ENCODE measurements at places on chromosomes 6 and 20.

DNA sequence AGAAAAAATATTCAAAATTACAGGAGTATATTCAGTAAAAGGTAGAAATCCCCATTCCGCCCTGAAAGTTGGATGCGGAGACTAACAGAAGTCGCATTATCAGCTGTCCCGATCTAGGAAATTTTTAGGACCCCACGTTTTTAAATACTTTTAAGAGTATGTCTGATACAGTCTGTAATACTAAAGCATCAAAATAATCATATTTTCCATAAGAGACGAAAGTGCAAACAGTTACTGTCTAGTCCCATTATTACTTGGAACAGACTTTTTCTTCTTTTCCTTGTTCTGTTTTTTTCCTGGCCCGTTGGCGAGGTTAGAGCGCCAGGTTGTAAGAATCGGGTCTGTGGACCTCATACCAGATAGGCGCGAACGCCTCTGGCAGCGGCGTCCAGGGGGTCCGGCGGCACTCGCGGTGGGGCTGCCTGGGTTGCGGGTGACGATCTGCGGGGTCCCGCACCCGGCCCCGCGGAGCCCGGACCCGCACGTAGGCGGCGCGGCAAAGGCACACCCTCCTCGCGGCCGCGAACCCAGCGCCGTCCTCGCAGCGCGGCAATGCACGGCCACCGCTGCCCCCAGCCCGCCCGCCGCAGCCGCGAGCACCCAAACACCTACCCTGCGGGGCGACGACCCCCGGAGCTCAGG is 460 bp downstream of the PLAGL1 start:
- DNase-seq: no peak

DNA sequence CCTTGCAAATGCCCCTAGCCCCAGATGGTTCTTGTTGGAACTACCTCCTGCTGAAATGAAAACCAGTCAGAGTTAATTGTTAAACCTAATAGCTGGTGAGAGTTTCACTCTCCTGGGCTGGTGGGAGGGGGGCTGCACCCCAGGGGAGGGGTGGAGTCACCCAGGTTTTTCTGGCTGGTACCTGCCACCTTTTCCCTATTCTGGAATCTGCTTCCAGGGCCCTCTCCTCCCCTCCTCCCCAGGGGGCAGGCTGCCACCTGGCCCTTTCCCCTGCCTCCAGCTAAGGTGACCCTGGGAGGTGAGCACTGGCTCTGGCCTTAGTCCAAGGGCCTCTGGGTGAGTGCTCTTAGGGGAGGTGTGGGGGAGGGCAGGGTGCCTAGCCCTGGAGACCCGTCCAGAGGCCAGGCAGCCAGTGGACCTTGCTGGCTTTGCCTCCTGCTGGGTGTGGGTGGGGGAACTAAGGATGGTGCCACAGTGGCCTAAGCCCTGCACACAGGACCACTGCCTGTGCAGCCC is 48.8 kb upstream of the EPB41L1 start:
- DNase-seq: no peak

- DNase-seq: peak; percentile 11
Measured at GRCh38 chr6:14211562-14211942, 94.0 kb downstream of the CD83 start.

DNA sequence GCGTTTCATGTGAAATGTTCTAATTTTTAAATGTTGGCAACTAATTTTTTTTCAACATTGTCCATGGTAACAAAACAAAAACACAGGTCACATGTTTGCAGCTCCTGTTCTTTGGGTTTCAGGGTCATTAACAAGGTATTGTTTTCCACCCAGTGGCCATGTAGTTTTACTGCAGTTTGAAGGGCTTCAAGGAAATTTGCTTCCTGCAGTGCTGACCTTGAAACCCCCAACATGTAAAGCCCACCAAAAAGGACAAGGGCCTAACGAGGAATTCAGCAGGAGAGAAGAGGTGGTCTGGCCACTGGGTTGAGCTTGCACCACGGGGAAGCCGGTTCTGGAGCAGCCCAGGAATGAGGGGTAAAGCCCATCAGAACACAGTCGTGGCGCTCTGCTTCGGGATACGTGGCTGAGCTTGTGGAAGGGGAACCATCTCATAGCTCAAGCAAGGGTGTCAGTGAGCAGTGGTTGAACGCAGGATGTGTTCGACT is 13.9 kb upstream of the KLHL31 start:
- DNase-seq: no peak

GRCh38 chr6:153302133-153302532 is 171.1 kb upstream of the RGS17 start:
- DNase-seq: no peak

- DNase-seq: no peak
Measured at GRCh38 chr20:56845546-56846086, 216.5 kb downstream of the TFAP2C start.

DNA sequence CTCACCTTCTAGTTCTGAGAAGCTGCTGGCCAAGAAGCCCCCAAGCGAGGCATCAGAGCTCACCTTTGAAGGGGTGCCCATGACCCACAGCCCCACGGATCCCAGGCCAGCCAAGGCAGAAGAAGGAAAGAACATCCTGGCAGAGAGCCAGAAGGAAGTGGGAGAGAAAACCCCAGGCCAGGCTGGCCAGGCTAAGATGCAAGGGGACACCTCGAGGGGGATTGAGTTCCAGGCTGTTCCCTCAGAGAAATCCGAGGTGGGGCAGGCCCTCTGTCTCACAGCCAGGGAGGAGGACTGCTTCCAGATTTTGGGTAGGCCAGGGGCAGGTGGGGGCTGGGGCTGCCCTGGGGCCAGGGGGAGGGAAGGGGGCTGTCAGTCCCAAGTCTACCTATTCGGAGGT is 2.3 kb downstream of the MYLK2 start:
- DNase-seq: no peak

DNA sequence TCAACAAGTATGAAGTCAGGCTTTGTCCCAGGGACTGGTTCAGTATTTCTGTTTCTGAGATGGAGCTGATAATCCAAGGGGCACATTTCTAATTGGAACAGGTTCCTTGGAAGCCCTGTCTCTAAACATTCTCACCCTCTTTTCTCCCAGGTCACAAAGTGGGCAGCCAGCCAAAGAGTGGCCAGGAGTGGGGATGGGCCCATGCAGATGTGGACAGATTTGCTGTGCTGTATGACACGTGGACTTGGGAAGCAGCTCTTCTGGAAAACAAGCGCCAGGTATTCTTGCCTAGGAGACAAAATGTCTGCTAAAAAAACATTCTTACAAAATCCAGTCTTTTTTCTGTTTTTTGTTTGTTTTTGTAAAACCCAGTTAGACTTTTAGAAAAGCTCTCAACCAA is 140.2 kb downstream of the CD164 start:
- no peak for DNase-seq

- no peak for DNase-seq
Measured at GRCh38 chr6:101578306-101578705, 184.8 kb downstream of the GRIK2 start.

- no peak for DNase-seq
Measured at GRCh38 chr6:30826961-30827342, 57.4 kb upstream of the DDR1 start.

DNA sequence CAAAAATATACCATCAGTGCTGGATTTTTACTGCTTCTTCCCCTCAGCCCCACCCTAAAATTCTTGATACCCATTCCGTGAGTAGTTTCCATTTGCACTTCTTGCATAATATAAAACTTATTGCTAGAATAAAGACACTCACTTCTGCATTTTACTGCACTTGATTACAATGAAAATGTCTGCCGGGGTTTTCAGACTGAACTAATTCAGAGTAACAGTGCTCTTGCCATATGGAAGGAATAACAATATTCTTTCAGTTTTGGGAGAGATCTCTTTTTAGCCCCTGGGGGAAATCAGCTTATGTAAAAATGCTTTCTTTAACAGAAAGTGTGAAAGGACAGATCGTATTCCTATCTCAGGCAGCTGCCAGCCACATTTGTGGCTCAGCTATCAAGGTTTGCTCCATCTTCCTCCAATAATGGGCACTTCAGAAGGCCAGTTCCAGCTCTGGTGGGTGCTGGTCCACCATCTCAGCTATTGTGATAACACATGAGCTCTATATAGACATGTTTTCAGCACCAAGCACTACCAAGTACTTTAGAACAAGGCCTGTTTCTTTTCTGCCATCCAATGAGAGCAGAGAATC is 8.9 kb downstream of the SMLR1 start:
- no peak for DNase-seq

GRCh38 chr6:163566056-163566455 is 151.5 kb downstream of the QKI start:
- no peak for DNase-seq
